PC-9 (cell line): ENCODE measurements at places on chromosomes 6 and 20. TPM values are rescaled to one million over a fixed set of nuclear protein-coding genes. Genes with fewer than 3 reads are reported as not detected.

The OSER1 gene
- total RNA-seq = 113 and 136 TPM in 2 replicates

The LSM14B gene
- total RNA-seq = 61.5 and 67.2 TPM in 2 replicates

The EPHA7 gene
- total RNA-seq = 0.57 and 1.0 TPM in 2 replicates

The OR2H2 gene
- total RNA-seq = not detected in 2 replicates

The BMP6 gene
- not detected in 2 replicates for total RNA-seq

The ASIP gene
- not detected in 2 replicates for total RNA-seq

The BPIFB1 gene
- total RNA-seq = not detected in 2 replicates

The CST5 gene
- total RNA-seq = 0.93 and 2.2 TPM in 2 replicates

The LPA gene
- total RNA-seq = not detected in 2 replicates

The TRIM10 gene
- total RNA-seq = not detected in 2 replicates

The SLC17A3 gene
- not detected in 2 replicates for total RNA-seq

The CTCFL gene
- total RNA-seq = not detected in 2 replicates
